Stimulated activated CD4-positive, alpha-beta T cell treated with anti-CD3 and anti-CD28 coated beads, Interleukin-15, amount 100 ng/mL, for 1 hour (primary cell): ENCODE measurements at places on chromosomes 6 and 20.

DNA sequence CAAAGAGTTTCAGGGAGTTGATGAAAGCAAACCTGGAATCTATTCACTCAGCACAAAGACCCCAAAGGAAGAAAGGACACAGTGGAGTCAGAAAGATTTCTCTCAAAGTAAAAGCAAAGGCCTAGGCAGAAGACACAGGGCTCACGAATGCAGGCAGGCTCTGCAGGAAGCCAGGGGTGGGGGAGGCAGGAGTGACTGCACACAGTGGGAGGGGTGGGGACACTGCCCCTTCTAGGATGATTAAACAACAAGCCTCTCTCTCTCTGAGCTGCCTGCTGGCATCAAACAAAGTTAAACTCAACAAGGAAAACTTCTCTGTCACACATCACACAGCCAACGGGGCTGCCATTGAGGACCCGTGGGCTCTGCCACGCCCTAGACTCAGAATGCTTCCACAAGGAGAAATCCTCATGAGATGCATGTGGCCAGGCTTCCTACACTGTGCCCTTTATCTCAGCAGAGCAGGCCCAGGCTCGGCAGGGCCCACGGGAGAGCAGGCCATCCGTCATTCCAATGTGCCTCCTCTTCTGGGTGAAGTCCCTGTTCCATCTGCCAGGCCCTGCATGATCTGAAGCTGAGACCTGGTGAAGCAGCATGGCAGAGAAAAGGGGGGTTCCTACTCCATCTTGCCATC, 70.1 kb downstream of the RAMACL start:
- no peak for DNase-seq

GRCh38 chr20:3222635-3223600, 13.6 kb downstream of the ITPA start:
- no peak for DNase-seq

- DNase-seq = no peak
These were observed 103.7 kb upstream of the SALL4 start for GRCh38 chr20:51906049-51906448.

DNA sequence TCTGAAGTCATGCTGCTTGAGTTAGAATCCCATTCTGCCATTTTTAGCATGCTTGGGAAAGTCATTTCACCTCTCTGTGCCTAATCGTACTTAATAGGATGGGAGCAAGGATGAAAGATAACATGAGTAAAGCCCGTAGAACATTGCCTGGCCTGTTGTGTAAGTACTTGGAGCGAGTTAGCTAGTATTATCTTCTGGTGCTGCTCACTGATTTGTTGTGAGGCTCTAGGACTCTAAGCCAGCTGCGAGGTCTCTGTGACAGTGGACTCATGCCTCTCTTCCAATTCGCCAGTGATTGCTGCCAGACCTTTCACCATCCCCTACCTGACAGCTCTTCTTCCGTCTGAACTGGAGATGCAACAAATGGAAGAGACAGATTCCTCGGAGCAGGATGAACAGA, 17.8 kb downstream of the TAF8 start:
- no peak for DNase-seq

DNA sequence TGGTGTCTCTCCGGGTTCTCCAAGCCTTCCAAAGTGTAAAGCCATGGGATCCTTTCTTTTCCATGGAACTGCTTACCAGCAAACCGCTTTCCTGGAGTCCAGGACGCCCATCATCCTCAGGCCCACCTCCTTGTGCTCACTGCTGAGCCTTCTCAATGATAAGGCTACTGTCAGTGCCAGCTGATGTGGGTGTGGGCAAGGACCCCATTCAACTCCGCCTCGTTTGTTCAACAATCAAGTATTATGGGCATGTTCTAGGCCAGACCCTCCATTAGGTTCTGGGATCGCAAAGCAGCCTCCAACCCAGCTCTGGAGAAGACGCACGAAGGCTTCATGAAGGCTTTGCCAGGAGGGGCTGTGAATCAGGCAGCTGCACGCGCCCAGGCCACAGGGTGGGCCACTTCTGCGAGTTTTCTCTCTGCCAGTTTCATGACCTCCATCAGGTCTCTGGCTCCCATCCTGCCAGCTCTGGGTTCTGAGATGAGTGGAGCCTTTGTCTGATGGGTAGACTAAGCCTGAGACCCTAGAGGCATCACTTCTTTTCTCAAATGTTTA, 177.1 kb downstream of the MRPL14 start:
- no peak for DNase-seq

- no peak for DNase-seq
These were observed 465.0 kb upstream of the HSF2 start for GRCh38 chr6:121934451-121934850.

DNA sequence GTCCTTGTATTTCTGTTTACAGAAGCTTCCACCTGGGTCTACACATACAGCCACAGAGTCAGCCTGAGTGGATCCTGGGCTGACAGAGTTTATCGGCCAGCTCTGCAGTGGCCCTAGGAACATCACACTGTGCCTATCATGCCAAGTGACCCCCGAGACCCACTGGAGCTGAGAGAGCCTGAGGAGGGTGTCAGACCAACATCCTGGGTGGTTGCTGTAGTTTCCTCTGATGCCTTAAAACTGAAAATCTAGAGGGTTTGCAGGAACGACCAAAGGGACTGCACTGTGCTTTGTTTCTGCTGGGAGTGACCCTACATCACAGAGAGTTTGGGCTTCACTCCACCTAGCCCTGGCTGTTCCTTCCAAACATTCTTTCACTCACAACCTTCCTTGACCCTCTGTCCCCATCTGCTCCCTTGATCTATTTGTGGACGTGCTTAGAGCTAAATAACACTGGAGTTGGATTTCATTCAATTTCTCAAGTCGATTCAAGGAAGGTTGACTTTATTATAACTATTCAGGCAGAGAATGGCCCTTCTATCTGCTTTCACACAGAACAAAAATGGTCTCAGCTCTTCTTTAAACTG, 18.1 kb downstream of the MYLK4 start:
- DNase-seq = no peak

DNA sequence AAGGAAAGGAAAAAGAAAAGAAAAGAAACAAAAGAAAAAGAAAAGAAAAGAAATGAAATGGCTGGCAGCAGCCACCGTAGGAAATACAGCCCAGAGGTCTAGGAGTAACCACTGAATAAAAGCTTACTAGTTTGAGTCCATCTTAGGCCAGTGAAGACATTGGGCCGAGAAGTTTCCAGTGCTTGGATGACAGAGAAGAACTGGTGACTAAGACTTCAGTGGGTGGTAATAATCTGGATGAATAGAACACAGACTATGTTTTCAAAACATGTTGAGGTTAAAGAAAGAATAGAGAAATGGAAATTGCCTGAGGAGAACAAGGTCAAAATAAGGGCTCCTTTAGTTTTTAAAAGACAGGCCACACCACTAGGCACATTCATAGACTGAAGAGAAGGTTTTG, 198.8 kb downstream of the ATXN1 start:
- DNase-seq = no peak

DNA sequence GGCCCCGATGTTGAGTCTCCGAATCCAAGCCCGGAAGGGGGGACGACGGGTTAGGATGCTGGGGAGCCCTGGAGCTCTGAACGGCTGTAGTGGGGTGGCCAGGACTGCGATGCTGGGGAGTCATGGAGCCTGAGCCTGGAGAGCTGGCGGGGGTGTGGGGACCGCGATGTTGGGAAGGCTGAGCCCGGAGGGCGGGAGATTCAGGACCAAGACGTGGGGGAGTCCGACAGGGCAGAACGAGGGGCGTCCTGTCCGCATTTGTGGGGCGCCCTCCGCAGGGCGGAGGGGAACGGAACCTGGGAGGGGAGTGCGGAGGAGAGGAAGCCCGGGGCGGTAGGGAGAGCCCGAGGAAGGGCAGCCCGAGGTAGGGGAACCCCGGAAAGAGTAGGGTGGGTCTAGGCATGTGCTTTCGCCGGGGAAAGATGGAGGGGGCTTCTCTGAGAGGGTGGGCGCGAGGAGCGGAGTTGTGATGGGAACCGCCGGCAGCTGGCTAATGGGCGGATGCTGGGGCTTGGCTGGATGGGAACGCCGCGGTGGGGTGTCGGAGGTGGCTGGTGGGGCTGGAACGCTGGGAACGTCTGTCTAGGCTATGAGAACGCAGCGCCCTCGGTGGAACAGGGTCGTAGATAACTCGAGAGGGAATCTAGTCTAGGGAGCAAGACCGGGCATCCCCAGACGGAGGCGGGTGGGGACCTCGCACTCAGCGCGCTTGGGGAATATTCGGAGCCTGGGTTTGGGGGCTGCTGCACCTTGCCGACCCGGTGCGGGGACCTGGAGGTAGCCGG, 684 bp downstream of the PAQR8 start:
- DNase-seq = peak; percentile 27

- no peak for DNase-seq
These were observed 9.9 kb downstream of the IRF4 start for GRCh38 chr6:401239-401993.
